ENCODE measurements at places on chromosomes 2 and 18.

DNA sequence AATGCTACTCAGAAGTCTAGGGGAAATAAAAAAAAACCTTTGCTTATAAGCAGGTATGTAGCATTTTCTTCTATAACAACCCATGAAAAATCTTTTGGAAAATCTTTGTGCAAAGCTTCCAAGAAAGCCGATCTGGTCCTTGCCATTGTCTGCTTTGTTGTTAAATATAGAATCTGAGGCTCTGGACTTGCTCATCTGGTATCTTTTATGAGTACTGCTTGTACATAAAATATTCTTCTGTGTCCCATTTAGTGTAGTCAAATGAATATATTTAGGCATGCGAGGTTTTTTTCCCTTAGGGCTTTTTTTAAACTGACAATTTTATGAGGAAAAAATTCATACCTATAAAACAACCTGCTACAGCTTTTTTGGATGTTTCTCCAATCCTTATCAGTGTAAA is 45.0 kb upstream of the RMND5A start:
- DNase-seq: no peak

- no peak for DNase-seq
Observed at GRCh38 chr2:76450024-76450475, 739.3 kb upstream of the GCFC2 start.

- DNase-seq: no peak
Observed at GRCh38 chr2:3667151-3667631, 9.2 kb downstream of the ALLC start.

GRCh38 chr2:191661097-191661924 is 16.6 kb upstream of the NABP1 start:
- no peak for DNase-seq

DNA sequence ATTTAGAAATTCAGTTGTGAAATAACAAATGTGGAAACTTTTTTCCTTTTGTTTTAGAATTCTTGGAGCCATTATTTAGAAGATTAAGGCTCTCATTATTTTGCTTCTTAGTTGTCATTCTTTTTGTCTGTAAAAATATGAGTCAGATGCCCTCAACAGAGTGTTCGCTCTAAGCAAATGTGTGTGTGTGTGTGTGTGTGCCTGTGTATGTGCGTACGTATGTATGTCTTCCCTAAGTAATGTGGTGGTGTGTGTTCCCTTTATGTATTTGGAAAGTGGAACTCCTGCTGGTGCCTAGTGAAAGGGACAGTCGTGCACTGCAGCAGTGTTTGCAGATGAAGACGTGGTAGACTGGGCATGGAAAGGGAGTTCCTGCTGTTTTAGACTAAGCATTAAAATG is 27.5 kb downstream of the ZNF407 start:
- DNase-seq: no peak

GRCh38 chr2:26846334-26847306 is 1.3 kb upstream of the DPYSL5 start:
- DNase-seq: peak; percentile 75

DNA sequence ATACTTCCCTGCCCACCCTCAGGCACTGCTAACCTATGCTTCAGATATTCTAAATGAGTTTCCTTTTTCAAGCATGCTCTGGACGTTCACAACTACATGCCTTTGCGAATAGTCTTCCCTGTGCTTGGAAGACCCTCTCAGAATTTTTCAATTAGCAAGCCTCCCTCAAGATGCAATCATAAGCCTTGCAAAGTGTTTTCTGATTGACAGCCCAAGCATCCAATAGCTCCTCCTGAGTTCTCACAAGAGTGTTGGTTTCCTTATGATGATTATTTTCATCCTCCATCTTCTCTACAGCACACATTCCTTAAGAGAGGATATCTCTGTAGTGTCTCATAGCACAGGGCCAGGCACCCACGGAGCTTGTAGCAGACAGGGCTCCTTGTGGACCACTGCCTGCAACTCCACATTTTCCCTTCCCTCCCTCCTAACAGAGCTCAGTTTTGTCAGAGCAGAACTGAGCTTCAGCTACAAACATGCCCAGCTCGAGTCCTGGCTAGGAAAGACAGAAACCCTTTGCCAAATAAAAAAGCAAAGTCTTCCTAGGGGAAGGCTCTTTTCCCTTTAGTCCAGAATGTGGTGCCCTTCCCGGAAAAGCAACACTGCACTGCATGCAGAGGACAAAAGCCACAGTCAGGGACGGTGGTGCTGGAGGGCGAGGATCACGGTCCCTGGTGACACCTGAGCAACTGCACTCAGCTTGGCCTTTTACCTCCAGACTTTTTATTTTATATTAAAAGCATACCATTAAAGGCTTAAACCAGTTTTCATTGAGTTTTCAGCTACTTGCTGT is 819.8 kb upstream of the ID2 start:
- no peak for DNase-seq

DNA sequence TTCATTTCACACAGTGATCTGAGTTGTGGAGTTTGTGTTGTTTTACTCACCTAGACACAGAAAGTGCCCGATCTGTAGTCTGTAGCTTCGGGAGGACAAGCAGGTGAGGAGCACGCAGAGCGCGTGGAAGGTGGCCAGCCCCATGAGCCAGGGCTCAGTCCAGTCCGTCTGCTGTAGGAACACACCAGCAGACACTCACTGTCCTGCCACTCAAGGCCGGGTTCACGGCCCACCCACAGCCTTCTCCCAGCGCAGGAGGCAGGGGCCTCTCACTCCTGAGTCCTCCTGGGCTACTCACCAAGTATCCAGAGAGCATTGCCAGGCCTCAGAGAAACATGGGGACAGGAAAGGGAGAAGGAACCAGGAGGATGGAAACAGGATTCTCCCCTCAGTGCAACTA is 1.7 kb downstream of the TMEM18 start:
- DNase-seq: no peak

- no peak for DNase-seq
Observed at GRCh38 chr18:3048820-3049349, 35.9 kb upstream of the LPIN2 start.

DNA sequence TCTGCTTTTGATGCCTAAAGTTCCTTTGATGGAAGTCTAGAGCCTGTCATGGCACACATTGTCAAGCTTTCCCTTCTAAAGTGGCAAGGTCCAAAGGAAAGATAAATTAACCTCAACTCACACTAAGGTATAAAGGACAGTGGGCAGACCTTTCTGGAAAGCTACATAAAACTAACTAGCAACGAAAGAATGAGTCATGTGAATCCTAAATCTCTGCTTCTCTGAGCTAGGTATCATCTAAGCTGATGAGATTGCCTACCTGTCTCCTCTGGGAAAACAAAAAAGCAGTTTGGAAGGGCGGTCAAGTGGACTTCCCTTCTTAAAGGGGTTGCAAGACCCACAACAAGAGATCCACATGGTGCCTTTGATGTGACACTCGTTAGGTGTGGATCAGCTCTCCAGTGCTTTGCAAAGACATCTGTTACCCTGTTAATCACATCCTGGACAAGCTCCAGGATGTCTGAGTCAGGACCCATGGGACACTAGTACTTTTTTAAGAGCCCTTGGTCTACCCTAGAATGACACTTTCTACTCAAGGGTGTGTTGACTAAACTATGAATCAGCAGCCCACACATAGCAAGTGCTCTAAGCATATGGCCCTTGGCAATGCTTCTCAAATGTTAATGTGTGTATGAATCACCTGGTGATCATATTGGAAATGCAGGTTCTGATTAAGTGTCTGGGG is 173.5 kb downstream of the ALK start:
- DNase-seq: no peak

GRCh38 chr2:51990684-51991083 is 958.8 kb upstream of the NRXN1 start:
- no peak for DNase-seq
